ENCODE measurements at places on chromosomes 12 and 14.

- no peak for DNase-seq
These were observed 1334.1 kb downstream of the FSCB start for GRCh38 chr14:43172899-43173548.

DNA sequence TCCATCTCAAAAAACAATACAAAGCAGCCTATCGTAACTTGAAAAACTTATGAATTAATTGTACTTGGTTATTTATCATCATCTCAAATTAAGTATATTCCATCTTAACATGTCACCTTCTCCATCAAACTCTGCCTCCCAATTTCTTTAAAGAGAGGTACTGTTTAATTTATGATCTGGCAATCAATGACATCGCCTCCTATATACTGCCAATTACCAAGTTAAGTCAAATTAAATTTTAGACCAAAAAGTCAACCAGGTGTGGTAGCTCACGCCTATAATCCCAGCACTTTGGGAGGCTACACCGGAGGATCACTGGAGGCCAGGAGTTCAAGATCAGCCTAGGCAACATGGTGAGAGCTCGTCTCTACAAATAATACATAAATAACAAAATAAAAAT lies 37.7 kb downstream of the HECTD1 start:
- DNase-seq: no peak

- no peak for DNase-seq
These were observed 132.3 kb downstream of the RIMBP2 start for GRCh38 chr12:130583800-130584199.

DNA sequence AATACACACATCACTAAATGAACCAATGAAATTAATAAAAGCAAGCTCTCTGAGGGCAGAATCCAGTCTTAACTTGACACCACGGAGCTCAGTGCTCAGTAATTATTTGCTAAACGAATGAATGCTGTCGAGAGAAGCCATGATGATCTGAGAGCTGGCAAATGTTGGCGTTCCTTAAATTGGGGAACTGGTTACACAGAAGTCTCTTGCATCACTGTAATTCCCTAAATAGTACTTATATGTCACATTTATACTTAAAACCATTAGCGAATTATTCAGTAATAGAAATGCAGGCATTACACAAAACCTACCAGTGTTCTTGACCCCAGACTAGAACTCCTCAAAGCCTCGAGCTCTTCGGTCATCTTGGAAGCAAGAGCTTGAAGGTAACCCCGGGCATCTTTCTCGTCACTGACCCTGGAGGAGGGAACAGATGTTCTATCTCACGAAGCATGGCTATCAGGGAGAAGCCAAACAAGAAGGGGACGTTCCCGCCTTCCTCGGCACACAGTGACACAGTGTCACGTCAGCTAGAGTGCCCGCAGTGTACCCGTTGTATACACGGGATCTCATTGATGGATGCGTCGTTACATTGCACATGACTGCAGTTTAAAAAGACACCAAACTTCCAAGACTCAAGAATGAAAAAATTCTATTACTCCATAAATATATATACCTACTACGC lies 43.6 kb downstream of the AMN start:
- DNase-seq: no peak

GRCh38 chr12:96344124-96344695 lies 56.0 kb downstream of the CDK17 start:
- no peak for DNase-seq

DNA sequence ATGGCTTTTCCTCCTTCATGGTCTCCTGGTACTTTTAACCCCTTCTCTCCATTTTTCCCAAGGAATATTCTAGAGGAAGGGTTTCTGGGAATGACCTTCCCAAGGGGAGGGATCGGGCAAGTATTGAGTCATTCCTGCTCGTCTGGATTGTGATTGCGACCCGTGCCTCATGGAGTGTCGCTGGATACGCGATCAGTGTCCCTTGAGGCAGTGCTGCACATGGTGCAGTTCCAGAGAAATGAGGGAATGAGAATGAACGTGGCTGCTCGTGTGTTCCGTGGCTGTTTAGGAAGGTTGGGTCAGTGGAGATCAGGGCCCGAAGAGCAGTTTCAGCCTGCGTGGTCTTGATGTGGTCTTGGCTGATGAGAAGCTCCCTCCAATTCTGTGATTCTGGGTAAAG lies 234.4 kb downstream of the CACNA1C start:
- DNase-seq: no peak

- no peak for DNase-seq
These were observed 179.8 kb downstream of the DPF3 start for GRCh38 chr14:72714094-72714493.

GRCh38 chr14:32404784-32405573 lies 75.9 kb downstream of the AKAP6 start:
- no peak for DNase-seq

GRCh38 chr14:21525571-21525961 lies 580 bp downstream of the SALL2 start:
- DNase-seq: no peak

GRCh38 chr12:29416748-29417147 lies 35.8 kb upstream of the ERGIC2 start:
- DNase-seq: no peak

DNA sequence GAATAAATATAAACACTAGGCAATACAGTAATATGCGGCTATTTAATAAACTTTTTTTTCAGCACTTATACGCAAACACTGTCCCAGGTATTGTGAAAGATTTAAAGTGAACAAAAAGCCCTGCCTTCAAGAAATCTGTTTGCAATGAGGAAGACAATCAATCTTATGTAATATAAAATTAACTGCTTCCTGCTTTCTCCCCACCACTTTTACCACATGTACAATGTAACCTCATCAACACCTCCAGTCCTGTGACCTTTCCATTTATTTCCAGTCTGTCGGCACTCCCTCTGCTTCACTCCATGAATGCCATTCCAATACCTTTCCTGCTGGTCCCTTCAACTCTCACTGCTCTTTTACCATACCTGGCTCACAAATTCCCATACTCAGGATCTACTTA lies 10.5 kb downstream of the SNX6 start:
- no peak for DNase-seq

GRCh38 chr14:23660290-23661226 lies 24.4 kb downstream of the DHRS2 start:
- DNase-seq: no peak

- DNase-seq: no peak
These were observed 53.9 kb downstream of the ANAPC7 start for GRCh38 chr12:110349514-110350151.

DNA sequence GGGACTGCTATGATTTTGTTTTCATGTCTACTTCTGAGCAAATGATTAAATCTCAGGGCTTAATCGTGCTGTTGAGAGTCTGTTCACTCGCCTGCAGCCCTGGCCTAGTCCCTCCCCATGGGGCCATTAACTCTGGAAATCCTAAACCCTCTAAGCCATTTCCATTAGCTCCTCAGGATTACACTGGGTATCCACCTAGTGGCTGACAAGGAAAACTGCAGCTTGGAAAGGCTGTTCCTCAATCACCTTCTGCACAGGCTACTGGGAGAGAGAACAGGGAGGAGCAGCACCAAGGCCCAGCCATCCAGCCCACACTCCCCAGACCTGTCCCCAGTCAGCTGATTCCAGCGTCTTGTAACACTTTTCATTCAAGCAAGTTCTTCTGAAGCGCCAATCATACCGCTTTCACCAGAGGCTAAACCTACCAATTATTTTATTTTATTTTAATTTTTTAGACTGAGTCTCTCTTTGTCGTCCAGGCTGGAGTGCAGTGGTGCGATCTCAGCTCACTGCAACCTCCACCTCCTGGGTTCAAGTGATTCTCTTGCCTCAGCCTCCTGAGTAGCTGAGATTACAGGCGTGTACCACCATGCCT lies 48.7 kb downstream of the NEUROD4 start:
- DNase-seq: no peak

All from stimulated activated CD4-positive, alpha-beta T cell treated with anti-CD3 and anti-CD28 coated beads, Interleukin-1b, Interleukin-23, amount 100 ng/mL, for 24 hours (primary cell).